ENCODE measurements at places on chromosomes 2 and 18. TPM values are rescaled to one million over a fixed set of nuclear protein-coding genes. Genes with fewer than 3 reads are reported as not detected.

Gene RNF152
- total RNA-seq = 10.0 TPM

Gene AOX1
- total RNA-seq = 23.7 TPM

Gene CD8B2
- not detected for total RNA-seq

Gene MYO5B
- total RNA-seq = 2.3 TPM

Gene SLC9A4
- total RNA-seq = not detected

Gene ATOH8
- 5.3 TPM for total RNA-seq

Gene MAP3K19
- total RNA-seq = not detected

Gene PLEKHH2
- 5.2 TPM for total RNA-seq

Data from epithelial cell of alveolus of lung (primary cell).